ENCODE measurements at places on chromosomes 6 and 20. TPM values are rescaled to one million over a fixed set of nuclear protein-coding genes. Genes with fewer than 3 reads are reported as not detected.

GRCh38 chr6:138815797-138816528, 20.1 kb downstream of the ECT2L start:
- no peak for DNase-seq

HSPA1L gene
- polyA plus RNA-seq, result 3.4 TPM

CLVS2 gene
- 0.14 TPM for polyA plus RNA-seq

- DNase-seq, result no peak
Observed at GRCh38 chr6:4459032-4459431, 317.2 kb upstream of the CDYL start.

DNA sequence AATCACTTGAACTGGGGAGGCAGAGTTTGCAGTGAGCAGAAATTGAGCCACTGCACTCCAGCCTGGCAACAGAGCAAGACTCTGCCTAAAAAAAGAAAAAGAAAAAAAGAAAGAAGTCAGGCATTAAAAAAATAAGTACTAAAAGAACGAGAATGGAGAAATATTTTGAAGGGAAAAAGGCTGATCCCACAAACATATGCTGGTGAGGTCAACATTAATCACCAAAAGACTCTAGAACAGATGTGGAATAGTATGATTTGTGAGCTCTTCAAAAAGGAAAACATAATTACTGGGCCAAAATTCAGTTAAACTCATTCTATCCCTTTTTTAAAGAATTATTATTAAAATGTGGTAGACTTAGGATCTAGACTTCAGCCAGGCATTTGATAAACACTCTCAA, 61.2 kb upstream of the NRSN1 start:
- no peak for DNase-seq

BACH2 gene
- 11.5 TPM for polyA plus RNA-seq

ELOVL2 gene
- 4.8 TPM for polyA plus RNA-seq

DNA sequence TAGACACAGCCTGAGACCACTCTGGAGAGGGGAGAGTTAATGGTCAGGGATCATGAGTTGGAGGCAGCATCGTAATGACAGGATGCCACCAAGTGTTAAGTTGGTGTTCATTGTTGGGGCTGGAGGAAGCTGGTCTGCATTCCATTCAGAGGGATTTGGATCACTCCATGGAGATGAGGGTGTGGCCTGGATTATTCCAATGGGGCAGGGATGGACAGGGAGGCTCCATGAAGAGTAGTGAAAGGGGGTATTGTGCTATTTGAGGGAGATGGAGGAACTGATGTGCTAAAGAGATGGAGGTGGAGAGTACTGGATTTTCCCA, 1.1 kb downstream of the SAPCD1 start:
- no peak for DNase-seq

- DNase-seq, result no peak
Observed at GRCh38 chr6:129681913-129682205, 28.1 kb downstream of the ARHGAP18 start.

GRCh38 chr20:25135031-25135430, 53.1 kb upstream of the VSX1 start:
- no peak for DNase-seq

TMEM244 gene
- polyA plus RNA-seq, result not detected

GRCh38 chr20:4989570-4989969, 11.7 kb downstream of the SLC23A2 start:
- no peak for DNase-seq

- no peak for DNase-seq
Observed at GRCh38 chr6:169589699-169590257, 112.1 kb downstream of the WDR27 start.

DNA sequence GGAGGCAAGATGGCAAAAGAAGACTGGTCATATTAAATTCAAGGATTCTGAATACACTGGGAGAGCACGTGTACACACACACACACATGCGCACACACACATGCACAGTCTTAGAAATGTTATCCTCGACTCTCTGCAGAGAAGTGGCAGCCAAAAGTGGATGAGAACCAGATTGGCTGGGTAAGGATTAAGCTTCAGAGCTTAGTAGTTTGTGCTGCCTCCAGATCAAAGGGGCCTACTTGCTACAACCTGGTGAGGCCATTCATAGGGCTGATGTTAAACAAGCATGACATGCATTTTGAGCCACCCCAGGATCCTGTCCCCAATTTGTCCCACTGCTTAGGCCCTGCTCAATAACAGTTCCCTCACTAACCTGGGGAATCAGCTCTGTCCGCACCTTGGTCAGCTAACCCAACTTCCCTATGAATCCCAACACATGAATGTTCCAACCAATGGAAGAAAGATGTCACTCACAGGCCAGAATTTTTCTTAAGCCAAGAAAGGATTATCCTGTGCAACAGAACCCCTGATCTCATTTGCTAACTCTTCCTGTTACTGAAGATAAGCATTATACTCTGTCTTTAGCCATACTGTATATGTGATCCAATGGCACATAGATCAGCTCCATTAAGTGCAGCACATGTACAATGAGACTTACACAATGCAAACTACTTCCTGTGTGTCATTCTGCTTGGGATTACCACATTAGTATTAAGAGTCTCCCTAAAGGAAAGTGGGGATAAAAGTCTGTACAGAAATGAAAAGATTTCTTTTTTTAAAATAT, 31.0 kb downstream of the TOMM6 start:
- no peak for DNase-seq

- DNase-seq, result no peak
Observed at GRCh38 chr20:37189416-37190016, 10.2 kb upstream of the MROH8 start.

GRCh38 chr20:5146871-5147592, 20.2 kb downstream of the CDS2 start:
- no peak for DNase-seq

VGLL2 gene
- polyA plus RNA-seq, result not detected

GRCh38 chr6:31792761-31793171, 2.8 kb downstream of the VARS1 start:
- no peak for DNase-seq

DNA sequence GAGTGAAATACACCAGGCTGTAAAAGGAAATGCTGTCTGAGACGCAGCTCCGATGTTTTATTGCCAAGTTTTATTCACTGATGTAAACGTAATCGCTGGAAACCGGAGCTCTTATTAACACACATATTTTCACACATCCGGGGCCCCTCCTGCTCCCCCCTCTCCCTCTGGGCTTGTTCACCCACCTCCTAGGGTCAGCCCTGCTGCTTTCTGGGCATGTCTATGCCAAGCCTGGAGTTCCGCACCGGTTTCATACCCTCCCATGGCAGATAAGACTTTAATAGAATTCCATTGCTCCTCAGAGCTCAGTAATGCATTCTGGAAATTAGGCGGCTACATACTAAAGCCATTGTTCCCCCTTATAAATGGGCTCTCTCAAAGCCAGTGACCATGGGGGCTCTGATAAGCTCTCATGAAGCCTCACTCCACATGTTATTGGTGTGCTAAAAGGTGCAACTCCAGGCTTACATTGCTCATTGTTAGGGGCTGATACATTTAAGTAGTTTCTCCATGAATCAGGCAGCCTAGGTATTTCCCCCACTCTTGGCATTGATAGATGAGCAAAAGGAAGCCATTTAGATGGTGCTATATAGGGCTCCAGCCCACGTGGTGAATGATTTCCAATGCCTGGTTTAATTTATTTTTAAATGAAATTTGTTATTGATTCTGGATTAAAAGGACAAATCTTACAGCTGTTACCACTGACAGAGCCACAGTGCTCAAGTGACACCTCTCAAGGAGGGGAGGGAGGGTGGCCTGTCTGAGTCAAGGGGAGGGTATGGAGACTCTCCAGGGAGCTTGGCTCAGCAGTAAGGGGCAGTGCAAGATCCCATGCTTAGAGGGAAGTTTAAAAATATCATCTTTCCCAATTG, 4.5 kb upstream of the VSTM2L start:
- DNase-seq, result no peak

DNA sequence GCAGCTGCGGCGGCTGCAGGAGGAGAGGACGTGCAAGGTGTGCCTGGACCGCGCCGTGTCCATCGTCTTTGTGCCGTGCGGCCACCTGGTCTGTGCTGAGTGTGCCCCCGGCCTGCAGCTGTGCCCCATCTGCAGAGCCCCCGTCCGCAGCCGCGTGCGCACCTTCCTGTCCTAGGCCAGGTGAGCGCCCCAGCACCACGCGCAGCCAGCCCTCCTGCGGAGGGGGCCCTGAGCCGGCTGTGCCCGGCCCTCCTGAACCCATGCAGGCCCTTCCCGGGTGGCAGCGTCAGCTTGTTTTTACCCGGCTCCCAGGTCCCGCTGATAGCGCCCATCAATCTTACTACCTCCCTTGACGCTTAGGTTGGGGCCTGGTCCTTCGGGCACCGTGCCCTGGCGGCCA, 3.7 kb downstream of the BIRC7 start:
- DNase-seq, result no peak

- no peak for DNase-seq
Observed at GRCh38 chr6:159121486-159121885, 47.7 kb upstream of the FNDC1 start.

DNA sequence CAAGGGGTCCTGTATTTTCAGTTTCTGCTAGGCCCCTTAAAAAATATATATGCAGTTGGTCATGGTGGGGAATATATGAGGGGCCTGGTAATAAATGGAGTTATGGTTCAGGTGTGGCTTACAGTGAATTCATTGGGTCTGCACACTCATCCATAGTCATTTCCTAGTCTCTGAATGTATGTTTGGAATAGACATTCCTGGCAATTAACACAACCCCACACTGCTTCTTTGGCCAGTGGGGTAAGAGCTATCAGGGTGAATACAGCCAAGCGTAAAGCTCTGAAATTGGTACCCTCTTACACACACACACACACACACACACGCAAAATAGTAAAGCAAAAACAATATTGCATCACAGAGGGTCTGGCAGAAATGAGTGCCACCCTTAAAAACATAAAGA, 56.5 kb downstream of the QRSL1 start:
- DNase-seq, result no peak

- no peak for DNase-seq
Observed at GRCh38 chr6:87049779-87050178, 45.1 kb downstream of the CGA start.

TREM2 gene
- 0.26 TPM for polyA plus RNA-seq

- DNase-seq, result no peak
Observed at GRCh38 chr6:166304106-166304505, 4.1 kb downstream of the PRR18 start.

- no peak for DNase-seq
Observed at GRCh38 chr6:14172562-14172961, 55.0 kb downstream of the CD83 start.

DNA sequence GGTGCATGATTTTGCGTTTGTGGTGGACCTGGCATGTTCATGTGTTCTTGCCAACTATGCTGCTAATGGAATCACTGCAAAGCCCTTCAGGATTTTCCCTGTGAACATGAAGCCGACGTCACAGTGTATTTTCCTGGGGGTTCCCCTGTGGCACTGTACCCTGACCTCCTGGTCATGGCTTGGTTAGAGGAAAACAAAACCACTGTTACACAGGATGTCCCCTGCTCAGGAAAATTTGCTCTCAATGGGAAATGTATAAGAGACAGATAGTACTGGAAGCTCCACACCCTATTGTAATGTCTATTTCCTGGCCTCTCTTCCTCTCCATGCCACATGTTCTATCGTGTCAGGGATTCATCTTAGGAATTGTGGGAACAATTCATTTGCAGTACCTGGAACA, 19.7 kb downstream of the TSHZ2 start:
- no peak for DNase-seq

DNA sequence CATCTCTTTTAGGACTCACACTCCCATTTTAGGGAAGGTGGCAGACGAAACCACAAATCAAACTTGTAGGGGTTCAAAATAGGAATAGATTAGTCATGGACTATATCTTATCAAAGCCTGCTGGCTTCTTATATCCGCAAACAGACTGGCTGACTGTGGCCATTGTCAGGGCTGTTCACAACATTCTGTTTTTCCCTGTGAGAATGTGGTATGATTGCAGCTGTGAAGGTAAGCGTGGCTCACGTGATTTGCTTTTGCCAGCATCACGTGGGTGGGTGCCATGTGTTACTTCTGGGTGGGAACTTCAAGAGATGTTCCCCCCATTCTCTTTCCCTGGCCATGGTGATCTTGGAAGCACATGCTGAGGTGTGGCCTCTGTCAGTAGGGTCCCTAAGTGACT, 5.9 kb downstream of the IP6K3 start:
- no peak for DNase-seq

GRCh38 chr6:42197555-42198362, 3.0 kb upstream of the GUCA1B start:
- DNase-seq, result no peak

KLC4 gene
- 62.5 TPM for polyA plus RNA-seq

GRCh38 chr6:126812651-126813050, 305.8 kb upstream of the RSPO3 start:
- DNase-seq, result no peak

GRCh38 chr6:109059153-109059552, 35.5 kb downstream of the SESN1 start:
- DNase-seq, result no peak

- no peak for DNase-seq
Observed at GRCh38 chr6:16933961-16934360, 167.9 kb upstream of the STMND1 start.

CTCFL gene
- 0.46 TPM for polyA plus RNA-seq

- DNase-seq, result no peak
Observed at GRCh38 chr20:6081236-6081635, 27.4 kb upstream of the LRRN4 start.

- no peak for DNase-seq
Observed at GRCh38 chr6:128648022-128648598, 127.7 kb upstream of the PTPRK start.

GRCh38 chr20:34269996-34270627, 28.9 kb downstream of the ASIP start:
- no peak for DNase-seq

GRCh38 chr6:158649289-158650143, at the start of gene SYTL3:
Gene SYTL3 (plus strand): TSS chr6:158650054. CDS start chr6:158663269, 13,215 bp downstream.
- no peak for DNase-seq

GRCh38 chr6:44548319-44548718, 160.8 kb downstream of the CDC5L start:
- no peak for DNase-seq

KPNA5 gene
- polyA plus RNA-seq, result 17.1 TPM

DNA sequence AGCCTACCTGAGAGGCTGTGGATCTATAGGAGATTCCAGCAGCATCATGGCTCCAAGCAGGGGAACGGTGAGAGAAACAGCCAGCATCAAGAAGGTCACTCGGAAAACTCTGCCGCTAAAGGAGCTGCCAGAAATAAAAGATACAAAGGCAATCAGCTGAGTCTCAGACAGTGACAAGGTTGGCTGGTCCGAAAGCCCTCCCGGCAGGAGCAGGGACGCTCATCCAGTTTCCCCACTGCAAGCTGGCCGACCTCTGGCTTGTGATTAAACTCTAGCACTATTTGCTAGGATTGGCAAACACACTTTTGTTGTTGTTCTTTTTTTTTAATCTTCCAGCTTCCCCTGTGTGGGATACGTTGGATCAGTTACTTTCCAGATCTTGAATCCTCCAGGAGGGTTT, 8.7 kb downstream of the APMAP start:
- DNase-seq, result no peak

KCNS1 gene
- 0.73 TPM for polyA plus RNA-seq

GRCh38 chr20:21519136-21519584, 5.3 kb upstream of the NKX2-2 start:
- no peak for DNase-seq

FERMT1 gene
- 3.3 TPM for polyA plus RNA-seq

OR2J3 gene
- polyA plus RNA-seq, result not detected

- no peak for DNase-seq
Observed at GRCh38 chr6:68875403-68875802, 240.3 kb downstream of the ADGRB3 start.

- DNase-seq, result no peak
Observed at GRCh38 chr6:12009876-12010634, 2.1 kb upstream of the HIVEP1 start.

XKR7 gene
- polyA plus RNA-seq, result 0.36 TPM

SSTR4 gene
- polyA plus RNA-seq, result 0.34 TPM

RNF144B gene
- polyA plus RNA-seq, result 19.1 TPM

GRCh38 chr6:3176562-3177355, 19.4 kb upstream of the TUBB2A start:
- no peak for DNase-seq
